CD4-positive, alpha-beta T cell treated with Interleukin-15 for 4 hours (primary cell): ENCODE measurements at places on chromosomes 16 and 17.

- no peak for DNase-seq
Observed at GRCh38 chr17:83089328-83090132, 10.1 kb downstream of the METRNL start.

GRCh38 chr17:42009170-42009569, 8.1 kb downstream of the DNAJC7 start:
- DNase-seq: no peak

DNA sequence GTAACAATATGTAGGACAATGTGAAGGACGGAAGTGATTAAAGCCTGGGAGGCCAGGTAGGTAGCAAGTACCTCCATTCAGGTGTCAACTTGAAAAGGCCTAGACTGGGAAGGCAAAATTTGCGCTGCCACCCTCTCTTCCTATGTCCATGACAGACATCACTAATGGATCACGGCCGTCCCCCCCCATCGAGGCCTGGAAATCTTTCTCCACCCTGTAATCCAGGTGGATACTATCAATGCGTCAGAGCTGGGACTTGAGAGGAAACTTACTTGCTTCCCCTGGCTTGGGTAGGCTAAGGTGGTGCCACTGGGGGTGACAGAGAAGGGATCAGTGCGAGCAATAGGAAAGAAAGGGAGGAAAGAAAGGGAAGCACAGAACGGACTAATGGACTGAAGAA, 156.1 kb downstream of the SALL1 start:
- DNase-seq: no peak

- DNase-seq: no peak
Observed at GRCh38 chr16:52921104-52921503, 131.6 kb downstream of the CHD9NB start.

DNA sequence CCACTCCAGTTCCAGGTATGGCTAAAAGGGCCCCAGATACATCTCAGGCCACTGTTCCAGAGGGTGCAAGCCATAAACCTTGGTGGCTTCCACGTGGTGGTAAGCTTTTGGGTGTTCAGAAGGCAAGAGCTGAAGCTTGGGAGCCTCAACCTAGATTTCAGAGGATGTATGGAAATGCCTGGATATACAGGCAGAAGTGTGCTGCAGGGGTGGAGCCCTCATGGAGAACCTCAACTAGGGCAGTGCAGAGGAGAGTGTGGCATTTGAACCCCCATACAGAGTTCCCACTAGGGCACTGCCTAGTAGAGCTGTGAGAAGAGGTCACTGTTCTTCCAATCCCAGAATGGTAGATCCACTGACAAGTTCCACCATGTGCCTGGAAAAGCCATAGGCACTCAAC, 267.3 kb downstream of the SLC39A11 start:
- no peak for DNase-seq

DNA sequence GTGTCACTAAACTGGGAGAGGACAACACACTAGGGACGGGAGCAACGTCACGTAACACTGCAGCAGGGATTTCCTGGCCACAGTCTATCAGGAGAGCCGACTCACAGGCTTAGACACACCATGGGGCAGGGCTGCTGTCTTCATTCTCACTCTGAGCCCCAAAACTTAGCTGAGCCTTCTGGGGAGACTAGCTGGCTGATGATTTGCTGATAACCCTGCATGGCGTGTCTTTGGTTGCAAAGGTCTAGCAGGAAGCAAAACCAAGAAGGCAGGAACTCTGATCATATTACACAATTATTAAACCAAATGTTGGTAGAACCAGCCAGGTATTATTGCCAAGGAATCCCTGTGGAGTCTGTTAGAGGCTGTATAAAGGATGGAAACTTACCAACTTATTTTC, 345.0 kb downstream of the SLC39A11 start:
- DNase-seq: no peak

GRCh38 chr16:69363281-69363717, 11.7 kb upstream of the TMED6 start:
- no peak for DNase-seq

DNA sequence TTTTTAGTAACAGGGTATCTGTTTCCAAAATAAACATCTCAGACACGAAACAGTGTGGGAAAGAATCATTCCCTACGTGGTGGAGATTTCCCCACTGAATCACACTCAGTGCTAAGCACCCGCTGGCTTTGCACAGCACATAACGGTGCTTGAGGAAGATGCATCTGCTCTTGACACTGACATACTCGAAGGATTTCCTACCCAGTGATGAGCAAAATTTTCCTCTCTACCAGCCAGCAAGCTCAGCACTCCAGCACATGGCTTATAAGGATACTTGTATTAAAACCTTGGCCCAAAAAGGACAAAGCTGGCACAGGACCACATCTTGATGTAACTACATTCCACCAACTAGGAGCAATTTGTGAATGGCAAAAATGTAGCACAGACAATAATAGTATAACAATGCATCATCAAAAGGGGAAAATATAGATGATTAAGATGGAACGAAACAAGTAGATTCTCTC, 59.0 kb downstream of the ANKFY1 start:
- no peak for DNase-seq

DNA sequence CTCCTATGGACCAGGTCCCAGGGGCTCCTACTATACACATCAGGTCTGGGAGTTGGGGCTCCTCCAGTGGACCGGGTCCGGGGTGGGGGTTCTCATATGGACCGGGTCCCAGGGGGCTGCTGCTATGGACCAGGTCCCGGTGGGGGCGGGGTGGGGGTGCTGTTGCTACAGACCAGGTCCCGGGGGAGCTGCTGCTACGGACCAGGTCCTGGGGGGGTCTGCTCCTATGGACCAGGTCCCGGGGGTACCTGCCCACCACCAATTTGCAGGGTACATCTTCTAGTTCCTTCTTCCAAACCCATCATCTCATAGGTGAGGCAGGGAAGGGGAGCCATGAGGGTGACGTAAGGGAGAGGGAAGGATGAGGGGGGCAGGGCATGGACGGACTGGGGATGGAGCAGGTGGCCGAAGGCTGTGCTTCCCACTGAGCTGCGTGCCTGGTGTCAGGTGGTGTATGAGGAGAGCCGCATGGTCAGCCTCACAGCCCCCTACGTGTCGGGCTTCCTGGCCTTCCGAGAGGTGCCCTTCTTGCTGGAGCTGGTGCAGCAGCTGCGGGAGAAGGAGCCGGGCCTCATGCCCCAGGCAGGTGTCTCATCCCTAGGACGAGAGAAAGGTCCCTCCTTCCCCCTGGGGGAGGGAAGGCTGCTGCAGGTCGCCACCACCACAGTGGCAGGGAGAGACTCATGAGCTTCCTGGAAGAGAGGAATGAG, 6.6 kb downstream of the ENDOV start:
- no peak for DNase-seq

DNA sequence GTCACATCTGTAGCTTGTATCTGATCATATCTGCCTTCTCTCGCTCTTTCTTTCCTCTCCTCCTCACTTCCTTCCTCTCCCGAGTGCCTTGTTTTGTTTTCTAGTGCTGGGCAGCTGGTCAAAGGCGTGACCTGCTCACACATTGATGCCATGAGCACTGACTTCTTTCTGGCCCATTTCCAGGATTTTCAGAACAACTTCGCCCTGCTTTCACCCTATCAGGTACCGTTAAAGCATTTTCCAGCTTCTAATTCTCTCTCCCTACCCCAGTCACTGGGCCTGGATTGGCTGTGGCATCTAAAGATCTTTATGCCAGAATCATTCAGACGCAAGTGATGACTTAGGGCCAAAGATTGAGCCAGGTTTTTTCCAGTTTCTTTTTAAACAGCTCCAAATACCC, 55.5 kb downstream of the OTOA start:
- DNase-seq: no peak

DNA sequence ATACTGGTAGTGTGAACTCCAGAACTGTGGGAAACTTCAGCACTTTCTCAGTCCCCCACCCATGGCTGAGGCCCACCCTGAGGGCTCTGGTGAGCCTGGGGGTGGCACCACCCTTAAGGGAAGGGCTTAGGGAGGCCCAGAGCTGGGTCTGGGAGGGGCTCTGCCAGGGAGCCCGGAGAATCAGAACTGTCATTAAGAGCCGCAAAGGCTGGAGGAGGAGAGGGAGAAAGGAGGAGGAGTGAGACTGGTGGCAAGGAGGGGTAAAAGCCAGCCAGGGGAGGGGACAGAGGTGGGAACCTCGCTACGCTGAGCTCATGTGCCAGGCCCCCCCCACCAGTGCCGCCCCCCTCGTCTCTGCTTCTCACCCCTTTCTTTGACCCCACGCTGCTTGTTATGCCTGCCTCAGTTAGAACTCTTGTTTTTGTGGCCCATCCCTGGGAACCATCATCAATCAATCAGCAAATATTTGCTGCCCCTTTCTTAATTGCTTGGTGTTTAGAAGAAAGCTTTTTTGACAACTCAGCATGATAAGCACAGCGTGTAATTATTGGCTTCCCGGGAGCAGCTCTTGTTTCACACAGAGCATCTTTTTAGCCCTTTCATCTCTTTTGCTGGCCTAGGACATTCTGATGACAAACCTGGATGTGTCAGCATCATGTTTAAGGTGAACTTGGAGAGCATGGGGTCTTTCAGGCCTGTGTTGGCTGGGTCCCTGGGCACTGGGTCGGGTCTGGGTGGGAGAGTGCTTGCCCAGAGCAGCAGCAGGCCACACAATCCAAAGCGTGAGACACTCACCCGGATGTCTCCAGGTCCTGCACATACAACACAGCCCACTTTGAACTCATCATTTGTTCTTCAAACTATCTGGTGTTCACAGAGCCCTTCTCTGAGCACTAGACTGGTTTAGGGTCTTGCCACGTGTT, 77.7 kb downstream of the NETO2 start:
- DNase-seq: no peak

DNA sequence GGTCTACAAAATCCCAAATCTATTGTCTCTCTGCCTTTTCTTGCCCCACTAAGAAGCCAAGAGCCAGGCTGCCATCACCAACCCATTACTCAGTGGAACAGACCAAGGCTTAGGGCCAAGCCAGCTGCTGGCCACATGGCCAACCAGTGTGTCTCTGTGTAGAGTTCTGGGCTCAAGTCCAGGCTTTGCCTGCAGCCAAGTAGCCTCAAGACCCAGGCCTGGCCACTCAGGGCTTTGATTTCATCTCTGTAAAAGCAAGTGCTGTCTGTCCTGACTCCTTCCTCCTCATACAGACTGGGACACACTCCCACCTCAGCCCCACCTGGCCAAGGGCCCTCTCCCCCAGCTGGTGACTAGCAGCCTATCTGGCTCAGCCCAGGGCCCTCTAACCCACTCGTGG, 14.6 kb downstream of the SREBF1 start:
- DNase-seq: no peak

GRCh38 chr17:77083531-77083930, 57.2 kb upstream of the SEC14L1 start:
- DNase-seq: no peak

DNA sequence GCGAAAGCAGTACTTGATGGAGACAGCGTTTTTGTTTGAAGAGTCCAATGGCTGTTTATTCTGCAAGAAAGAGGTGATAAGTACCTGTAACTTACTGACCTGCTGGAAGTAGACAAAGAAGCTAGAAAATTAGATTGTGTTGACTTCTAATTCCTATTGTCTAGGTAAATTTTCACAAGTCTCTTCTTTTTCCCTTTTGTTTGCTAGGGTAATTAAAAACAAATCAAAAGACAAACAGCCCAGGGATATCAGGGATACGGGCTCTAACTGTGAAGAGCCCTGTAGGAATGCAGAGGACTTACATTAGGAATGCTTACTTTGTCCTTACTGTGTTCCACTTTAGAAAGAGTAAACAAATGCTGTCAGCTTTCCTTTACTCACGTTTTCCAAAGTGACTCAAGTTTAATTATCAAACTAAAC, 7.0 kb downstream of the PSME3IP1 start:
- DNase-seq: no peak

DNA sequence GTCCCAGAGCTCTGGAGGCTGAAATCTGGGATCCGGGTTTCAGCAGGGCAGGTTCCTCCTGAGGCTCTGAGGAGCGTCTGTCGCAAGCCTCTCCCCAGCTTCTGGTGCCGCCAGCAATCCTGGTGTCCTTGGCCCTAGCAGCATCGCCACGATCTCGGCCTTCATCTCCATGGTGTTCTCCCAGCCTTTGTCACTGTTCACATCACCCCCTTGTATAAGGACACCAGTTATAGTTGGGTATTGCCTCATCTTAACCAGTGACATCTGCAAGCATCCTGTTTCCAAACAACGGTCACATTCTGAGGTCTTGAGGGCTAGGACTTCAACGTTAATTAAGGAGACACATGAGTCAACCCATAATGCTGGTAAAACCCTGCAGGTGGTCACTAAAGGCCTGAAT, 2.8 kb upstream of the PPP1R27 start:
- no peak for DNase-seq
